Left ventricle myocardium inferior (tissue), 1 donor: ENCODE measurements at places on chromosomes 2 and 18. TPM values are rescaled to one million over a fixed set of nuclear protein-coding genes. Genes with fewer than 3 reads are reported as not detected.

DNA sequence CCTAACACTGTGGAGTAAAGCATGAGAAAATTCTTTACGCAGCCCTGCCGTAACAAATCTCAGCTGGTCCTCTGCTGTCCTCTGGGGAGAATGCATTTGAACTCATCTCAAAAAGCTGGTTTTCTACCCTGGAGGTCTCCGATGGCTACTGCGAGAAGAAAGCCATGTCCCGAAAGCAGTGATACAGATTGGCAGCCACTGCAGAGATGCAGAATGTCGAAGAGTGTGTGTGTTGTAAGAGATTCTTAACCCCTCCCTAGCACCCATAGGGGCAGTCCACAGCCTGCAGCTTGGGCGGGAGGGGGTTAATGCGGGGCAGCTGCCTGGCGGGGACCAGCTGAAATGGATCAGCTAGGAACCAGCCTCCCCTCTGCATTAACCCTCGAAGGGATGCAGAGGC lies 235.9 kb downstream of the ZNF516 start:
- H3K36me3 ChIP-seq = no peaks in the 10 kb centered on the region
- peaks cover 5% of the 10 kb centered on the region for H3K4me1 ChIP-seq
- H3K4me3 ChIP-seq = no peak overlapping the region
- H3K27ac ChIP-seq = no peak overlapping the region
- H3K27me3 ChIP-seq = peaks cover 70% of the 10 kb centered on the region

GRCh38 chr18:6792391-6792790 lies 62.9 kb downstream of the ARHGAP28 start:
- H3K36me3 ChIP-seq = no peaks in the 10 kb centered on the region
- H3K4me1 ChIP-seq = no peaks in the 10 kb centered on the region
- H3K4me3 ChIP-seq = no peak overlapping the region
- H3K27ac ChIP-seq = no peak overlapping the region

GRCh38 chr2:233210843-233211547 lies 40.5 kb upstream of the ATG16L1 start:
- peak overlapping the region; percentile 36 for H3K27ac ChIP-seq
- peak overlapping the region; percentile 45 for H3K4me3 ChIP-seq
- no peaks in the 10 kb centered on the region for H3K27me3 ChIP-seq
- DNase-seq = peak; percentile 75

Gene IL1RL1
- total RNA-seq = 1.1 TPM

Gene CLEC4F
- total RNA-seq = not detected

- H3K4me3 ChIP-seq = no peak overlapping the region
- H3K36me3 ChIP-seq = no peaks in the 10 kb centered on the region
- H3K27ac ChIP-seq = no peak overlapping the region
- no peaks in the 10 kb centered on the region for H3K4me1 ChIP-seq
Measured at GRCh38 chr18:78720456-78721237, 259.0 kb upstream of the SALL3 start.

- H3K27me3 ChIP-seq = no peaks in the 10 kb centered on the region
- no peaks in the 10 kb centered on the region for H3K36me3 ChIP-seq
- H3K27ac ChIP-seq = peak overlapping the region; percentile 2
- H3K4me3 ChIP-seq = no peak overlapping the region
- peaks cover 13% of the 10 kb centered on the region for H3K4me1 ChIP-seq
Measured at GRCh38 chr2:190425221-190425866, 17.2 kb downstream of the MFSD6 start.

DNA sequence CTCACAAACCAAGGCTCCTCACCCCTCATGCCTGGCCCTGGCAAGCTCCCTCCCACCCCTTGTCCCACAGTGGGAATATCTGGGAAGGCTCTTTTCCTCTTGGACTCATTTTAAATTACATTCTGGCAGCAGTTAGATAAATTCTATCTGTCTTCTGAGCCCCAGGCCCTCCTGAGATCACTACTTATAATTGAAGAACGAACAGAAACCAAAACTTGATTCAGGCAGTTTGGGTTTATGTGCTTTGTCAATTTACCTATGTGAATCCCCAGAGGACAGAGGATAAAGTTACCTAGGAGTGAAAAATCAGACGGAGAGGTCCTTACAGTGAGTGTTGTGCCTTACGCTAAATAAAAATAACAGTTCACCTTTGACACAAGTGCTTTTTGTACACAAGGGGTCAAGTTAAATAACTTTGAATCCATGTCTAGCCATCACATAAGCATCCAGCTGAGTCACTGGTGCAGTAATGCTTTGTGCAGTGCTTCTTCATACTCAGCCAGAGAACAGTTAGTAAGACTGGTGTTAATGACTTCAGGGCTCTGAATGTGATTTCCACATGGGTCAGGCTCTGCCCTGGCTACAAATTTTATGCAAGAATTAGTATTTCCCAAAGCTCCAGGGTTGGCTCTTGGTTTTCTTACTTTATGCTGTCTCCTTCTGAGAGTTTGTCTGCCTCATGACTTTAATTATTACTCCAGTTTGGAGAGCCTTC lies 329.3 kb downstream of the INSIG2 start:
- no peaks in the 10 kb centered on the region for H3K36me3 ChIP-seq
- H3K27me3 ChIP-seq = peaks cover 29% of the 10 kb centered on the region
- H3K4me1 ChIP-seq = no peaks in the 10 kb centered on the region

- H3K4me1 ChIP-seq = no peaks in the 10 kb centered on the region
- no peaks in the 10 kb centered on the region for H3K36me3 ChIP-seq
- H3K27me3 ChIP-seq = peaks cover 4% of the 10 kb centered on the region
- no peak for DNase-seq
- H3K4me3 ChIP-seq = no peak overlapping the region
Measured at GRCh38 chr2:58866040-58866439, 624.9 kb upstream of the FANCL start.

Gene TEX44
- total RNA-seq = not detected

- no peak for DNase-seq
- H3K4me3 ChIP-seq = no peak overlapping the region
- peaks cover 88% of the 10 kb centered on the region for H3K4me1 ChIP-seq
- H3K36me3 ChIP-seq = no peaks in the 10 kb centered on the region
- no peaks in the 10 kb centered on the region for H3K27me3 ChIP-seq
Measured at GRCh38 chr2:98698896-98699295, 32.0 kb downstream of the MGAT4A start.
